Activated CD4-positive, alpha-beta memory T cell treated with anti-CD3 and anti-CD28 coated beads, Interleukin-2, amount 10 ng/mL, durations not matched to agents 7 days and 5 days (primary cell): ENCODE measurements at places on chromosomes 3 and 15. TPM values are rescaled to one million over a fixed set of nuclear protein-coding genes. Genes with fewer than 3 reads are reported as not detected.

DNA sequence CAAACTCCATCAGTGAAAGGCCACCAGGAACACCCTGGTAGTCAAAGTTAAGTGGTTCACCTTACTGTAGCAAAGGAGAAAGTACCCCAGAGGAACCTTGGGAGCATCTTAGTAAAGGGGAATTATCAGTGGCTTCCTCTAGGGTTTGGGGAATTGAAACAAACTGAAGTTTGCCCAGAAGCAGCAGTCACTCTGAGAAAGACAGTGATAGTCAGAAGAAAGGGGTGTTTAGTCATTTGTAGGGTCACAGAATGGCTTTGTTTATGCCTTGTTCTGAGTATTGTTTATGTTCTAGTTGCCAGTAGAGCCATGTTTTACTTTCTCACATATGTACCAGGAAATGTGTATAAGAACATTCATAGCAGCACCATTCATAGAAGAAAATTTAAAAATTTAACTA lies 93.8 kb downstream of the FHIT start:
- no peak for DNase-seq

DUOXA2 gene
- not detected for total RNA-seq

GRCh38 chr3:105413343-105413887 lies 46.7 kb downstream of the ALCAM start:
- no peak for DNase-seq

GRCh38 chr15:69131362-69132220 lies 28.8 kb upstream of the GLCE start:
- no peak for DNase-seq
